Kidney capillary endothelial cell (primary cell): ENCODE measurements at places on chromosomes 6 and 20.

DNA sequence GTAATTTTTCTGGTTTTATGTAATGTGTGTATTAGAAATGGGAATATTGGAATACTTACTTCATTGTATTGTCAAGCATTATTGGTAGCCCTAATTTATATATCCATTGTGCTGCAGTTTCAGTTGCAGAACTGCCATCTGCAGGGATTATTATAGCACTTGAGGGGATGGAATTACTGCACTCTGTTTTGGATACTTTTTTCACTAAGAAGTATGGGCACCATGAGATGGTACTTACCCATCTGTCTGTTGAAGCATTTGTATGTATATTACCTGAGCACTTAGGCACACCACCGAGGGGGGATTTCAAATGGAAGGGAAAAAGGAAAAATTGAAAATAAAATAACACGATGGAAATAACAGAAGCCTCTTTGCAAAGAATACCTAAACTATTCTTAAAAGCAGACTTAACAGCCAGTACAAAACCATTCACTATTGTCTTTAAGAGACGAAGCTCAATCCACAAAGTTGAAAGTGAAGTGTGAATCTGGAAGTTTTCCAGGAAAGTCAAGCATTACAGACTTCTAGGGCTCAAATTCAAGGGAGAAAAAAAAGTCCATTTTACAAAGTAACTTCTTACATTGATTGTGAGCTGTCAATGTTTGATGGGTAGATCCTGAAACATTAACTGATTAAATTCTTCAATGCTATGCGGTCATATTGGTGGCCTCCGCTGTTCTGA lies 318.7 kb downstream of the SOX4 start:
- DNase-seq = no peak

DNA sequence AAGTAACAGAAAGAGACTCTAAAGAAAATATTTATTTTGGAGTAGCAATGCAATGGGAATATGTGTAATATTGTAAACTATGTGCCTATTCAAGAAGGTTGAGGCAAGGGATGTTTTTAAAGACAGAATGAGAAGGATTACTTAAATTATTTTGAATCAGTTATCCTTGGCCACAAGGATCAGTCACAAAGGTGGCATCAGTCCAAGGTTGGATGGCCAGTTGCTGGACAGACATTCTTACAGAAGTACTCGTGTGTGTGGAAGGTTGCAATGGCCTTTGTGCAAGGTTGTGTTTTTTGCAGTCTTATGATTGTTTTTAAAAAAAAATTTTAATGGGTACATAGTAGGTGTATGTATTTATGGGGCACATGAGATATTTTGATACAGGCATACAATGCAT lies 2.0 kb downstream of the QRSL1 start:
- DNase-seq = no peak

GRCh38 chr6:168216117-168216516 lies 103.5 kb downstream of the DACT2 start:
- no peak for DNase-seq

- no peak for DNase-seq
Observed at GRCh38 chr20:63493563-63494020, 5.3 kb downstream of the EEF1A2 start.

DNA sequence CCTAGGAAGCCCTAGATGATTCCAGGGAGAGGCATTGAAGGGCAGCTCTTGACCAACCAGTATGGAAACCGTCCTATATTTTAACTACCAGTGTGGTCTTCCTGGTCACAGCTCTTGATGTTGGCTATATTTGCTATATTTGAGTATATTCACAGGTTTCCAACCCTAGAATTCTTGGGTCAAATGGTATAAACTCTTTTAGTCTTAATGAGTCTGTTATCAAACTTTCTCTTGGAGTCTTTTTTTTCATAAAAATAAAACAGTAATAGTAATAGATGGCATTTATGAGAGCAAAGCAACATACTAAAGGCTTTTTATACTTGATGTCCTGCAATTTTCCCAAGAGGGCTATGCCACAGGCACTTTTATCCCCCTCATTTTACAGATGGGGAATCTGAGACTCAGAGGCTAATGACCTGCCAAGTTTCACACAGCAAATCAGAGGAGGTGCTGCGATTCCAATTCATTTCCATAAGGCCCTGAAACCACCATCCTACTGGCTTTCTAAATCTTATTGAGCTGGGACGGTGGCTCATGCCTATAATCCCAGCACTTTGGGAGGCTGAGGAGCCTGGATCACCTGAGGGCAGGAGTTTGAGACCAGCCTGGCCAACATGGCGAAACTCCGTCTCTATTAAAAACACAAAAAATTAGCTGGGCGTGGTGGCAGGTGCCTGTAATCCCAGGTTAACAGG lies 217.2 kb upstream of the ZNF217 start:
- DNase-seq = no peak

- no peak for DNase-seq
Observed at GRCh38 chr6:69693762-69694161, 103.0 kb downstream of the LMBRD1 start.

DNA sequence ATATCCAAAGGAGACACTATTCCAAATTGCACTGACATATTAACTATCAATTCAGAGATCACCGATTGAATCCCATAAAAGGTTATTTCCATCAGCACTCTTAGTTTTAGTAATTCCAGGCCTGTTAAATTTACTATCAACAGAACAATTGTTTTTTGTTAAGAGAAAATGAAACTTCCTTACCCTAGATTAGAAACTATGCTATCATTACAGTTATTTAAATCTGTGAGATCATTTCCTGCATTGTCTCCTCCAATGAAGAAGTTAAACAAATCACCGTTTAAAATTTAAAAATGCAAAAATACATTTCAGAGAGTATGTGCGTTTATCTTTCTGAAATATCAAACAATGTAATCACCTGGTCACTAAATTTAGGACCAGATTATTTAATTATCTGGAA lies 57.5 kb downstream of the HIVEP2 start:
- no peak for DNase-seq

DNA sequence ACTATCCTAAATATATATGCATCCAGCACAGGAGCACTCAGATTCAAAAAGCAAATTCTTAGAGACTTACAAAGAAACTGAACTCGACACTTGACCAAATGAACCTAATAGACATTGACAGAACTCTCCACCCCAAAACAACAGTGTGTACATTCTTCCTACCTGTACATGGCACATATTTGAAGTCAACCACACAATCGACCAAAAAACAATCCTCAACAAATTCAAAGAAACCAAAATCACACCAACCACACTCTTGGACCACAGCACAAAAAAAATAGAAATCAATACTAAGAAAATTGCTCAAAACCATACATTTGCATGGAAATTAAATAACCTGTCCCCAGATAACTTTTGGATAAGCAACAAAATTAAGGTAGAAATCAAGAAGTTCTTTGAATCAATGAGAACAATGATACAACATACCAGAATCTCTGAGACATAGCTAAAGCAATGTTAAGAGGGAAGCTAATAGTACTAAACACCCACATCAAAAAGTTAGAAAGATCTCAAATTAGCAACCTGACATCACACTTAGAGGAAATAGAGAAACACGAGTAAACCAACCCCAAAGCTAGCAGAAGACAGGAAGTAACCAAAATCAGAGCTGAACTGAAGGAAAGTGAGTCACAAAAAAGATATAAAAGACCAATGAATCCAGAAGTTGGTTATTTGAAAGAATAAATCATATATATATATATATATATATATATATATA lies 12.5 kb upstream of the TREM1 start:
- no peak for DNase-seq
